ENCODE measurements at places on chromosomes 5 and 9.
A peak's percentile ranks its signal among the peaks of the same experiment; 100 is the strongest.

DNA sequence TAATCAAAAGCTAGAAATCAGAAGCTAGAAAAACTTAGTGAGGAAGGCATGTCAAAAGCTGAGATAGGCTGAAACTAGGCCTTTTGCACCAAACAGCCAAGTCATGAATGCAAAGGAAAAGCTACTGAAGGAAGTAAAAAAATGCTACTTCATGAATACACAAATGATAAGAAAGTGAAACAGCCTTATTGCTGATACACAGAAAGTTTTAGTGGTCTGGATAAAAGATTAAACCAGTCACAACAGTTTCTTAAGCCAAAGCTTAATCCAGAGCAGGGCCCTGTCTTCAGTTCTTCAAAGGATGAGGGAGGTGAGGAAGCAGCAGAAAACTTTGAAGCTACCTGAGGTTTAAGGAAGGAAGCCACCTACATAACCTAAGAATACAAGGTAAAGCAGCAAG, 102.5 kb upstream of the SH3GL2 start:
- no peak for ATAC-seq

- no peak for ATAC-seq
Measured at GRCh38 chr9:35684921-35685320, 4.8 kb downstream of the TPM2 start.

DNA sequence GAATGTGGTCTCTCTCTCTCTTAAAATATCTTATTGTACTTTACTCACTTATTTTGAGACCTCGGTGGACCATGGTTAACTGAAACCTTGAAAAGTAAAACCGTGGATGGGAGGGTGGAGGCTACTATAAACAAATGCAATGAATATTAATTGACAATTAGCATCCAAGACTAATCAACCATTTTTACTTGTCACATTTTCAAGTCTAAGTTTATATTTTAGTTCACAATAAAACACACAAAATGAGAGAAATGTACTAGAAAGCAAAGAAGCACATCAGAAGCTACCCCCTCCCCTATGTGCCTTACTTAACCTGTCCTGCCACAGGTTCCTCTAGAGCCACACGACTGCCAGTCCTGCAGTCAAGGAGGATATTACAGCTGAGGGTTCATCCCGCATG, 4.6 kb downstream of the ARL15 start:
- ATAC-seq: no peak

- no peak for ATAC-seq
Measured at GRCh38 chr5:68353605-68354004, 138.0 kb downstream of the PIK3R1 start.

DNA sequence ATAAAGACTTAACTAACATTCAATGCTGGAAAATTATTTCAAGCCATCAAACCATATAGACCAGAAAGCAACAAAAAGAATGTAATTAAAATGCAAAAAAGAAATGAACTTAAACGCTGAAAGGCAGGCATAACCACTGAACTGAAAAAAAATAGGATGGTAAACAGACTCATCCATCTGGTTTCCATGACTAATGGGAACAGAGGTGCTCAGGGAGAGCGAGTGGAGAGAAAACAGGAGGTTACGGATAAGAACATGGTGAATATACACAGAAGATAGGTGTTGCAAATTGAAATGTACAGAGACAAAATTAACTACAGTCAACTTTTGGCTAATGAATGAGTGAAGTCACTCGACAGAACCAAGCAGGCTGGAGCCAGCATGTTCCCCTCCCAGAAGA, 43.5 kb upstream of the RNF38 start:
- ATAC-seq: no peak

DNA sequence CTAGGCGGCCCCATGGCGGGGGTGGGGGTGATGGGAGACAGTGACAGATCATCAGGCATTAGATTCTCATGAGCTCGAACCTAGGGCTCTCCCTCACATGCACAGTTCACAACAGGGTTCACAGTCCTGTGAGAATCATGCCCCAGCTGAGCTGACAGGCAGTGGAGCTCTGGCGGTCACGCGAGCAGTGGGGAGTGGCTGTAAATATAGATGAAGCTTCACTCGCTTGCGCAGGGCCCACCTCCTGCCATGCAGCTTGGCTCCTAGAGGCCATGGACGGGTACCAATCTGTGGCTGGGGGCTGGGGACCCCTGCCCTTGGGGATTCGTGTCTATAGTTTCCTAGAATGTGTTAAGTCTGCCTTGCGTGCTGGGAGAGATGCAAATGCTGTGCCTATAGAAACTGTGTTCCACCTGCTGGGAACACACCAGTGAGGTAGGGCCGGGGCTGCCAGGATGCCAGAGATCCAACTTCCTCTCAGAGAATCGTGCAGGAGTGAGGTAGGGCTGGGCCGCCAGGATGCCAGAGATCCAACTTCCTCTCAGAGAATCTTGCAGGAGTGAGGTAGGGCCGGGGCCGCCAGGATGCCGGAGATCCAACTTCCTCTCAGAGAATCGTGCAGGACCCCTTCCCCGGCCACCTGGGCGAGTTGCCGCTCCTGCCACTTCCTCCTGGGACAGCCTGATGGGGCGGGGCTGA, 14.1 kb upstream of the EXOC3 start:
- no peak for ATAC-seq

GRCh38 chr9:92610470-92611420, 59.2 kb downstream of the IPPK start:
- ATAC-seq: no peak

GRCh38 chr9:98410185-98410697, 154.8 kb upstream of the TBC1D2 start:
- ATAC-seq: no peak

GRCh38 chr9:97803167-97804058, 49.6 kb upstream of the FOXE1 start:
- ATAC-seq: peak; percentile 84

DNA sequence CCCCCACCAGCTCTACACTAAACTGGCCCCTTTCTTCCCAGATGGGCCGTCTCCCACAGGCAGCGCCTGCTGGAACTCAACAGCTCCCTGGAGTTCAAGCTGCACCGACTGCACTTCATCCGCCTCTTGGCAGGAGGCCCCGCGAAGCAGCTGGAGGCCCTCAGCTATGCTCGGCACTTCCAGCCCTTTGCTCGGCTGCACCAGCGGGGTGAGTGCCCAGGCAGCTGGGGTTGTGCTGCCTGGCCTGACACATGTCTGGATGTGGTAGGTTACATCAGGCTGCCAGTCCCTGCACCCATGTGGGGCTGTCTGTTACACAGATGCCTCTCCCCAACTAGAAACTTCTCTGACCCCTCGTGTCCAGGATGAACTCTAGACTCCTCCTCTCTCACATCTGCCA, 9.8 kb downstream of the NHP2 start:
- ATAC-seq: no peak

All from activated CD4-positive, CD25-positive, alpha-beta regulatory T cell treated with anti-CD3 and anti-CD28 coated beads, Interleukin-2, amount 50 U/mL, for 24 hours (primary cell).